H1 (cell line): ENCODE measurements at places on chromosomes 13 and 19.
A peak's percentile ranks its signal among the peaks of the same experiment; 100 is the strongest.

GRCh38 chr19:35897706-35898451, 2.5 kb downstream of the NFKBID start:
- no peak overlapping the region; the same call in 1 of the 2 replicates for H3K4me3 ChIP-seq
- H3K27ac ChIP-seq, result no peak overlapping the region
- no peaks in the 10 kb centered on the region for H3K27me3 ChIP-seq
- DNase-seq, result no peak

GRCh38 chr13:60431108-60431700, 34.2 kb downstream of the TDRD3 start:
- no peak overlapping the region for H3K4me3 ChIP-seq
- H3K27me3 ChIP-seq, result no peaks in the 10 kb centered on the region
- no peaks in the 10 kb centered on the region for H3K36me3 ChIP-seq
- H3K4me1 ChIP-seq, result no peaks in the 10 kb centered on the region

- H3K4me3 ChIP-seq, result peak overlapping the region; percentile 67
- 0 out of 2 replicates have a peak overlapping the region, but pooled peaks have one; percentile 12 for H3K27ac ChIP-seq
- H3K27me3 ChIP-seq, result 0 out of 2 replicates have a peak, but pooled peaks cover 2% of the 10 kb centered on the region
- H3K4me1 ChIP-seq, result peaks cover 2% of the 10 kb centered on the region; the same call in 1 of the 2 replicates
- no peaks in the 10 kb centered on the region for H3K36me3 ChIP-seq
- DNase-seq, result peak; percentile 36
These were observed 102.3 kb upstream of the ABCC4 start for GRCh38 chr13:95403349-95404140.

- peaks cover 2% of the 10 kb centered on the region; the same call in 1 of the 2 replicates for H3K4me1 ChIP-seq
- H3K4me3 ChIP-seq, result peak overlapping the region; percentile 58
- H3K27me3 ChIP-seq, result peaks cover 18% of the 10 kb centered on the region
- H3K36me3 ChIP-seq, result no peaks in the 10 kb centered on the region
- peak; percentile 72 for DNase-seq
- H3K27ac ChIP-seq, result no peak overlapping the region
These were observed 1.8 kb downstream of the FGF14 start for GRCh38 chr13:102399791-102400674.

DNA sequence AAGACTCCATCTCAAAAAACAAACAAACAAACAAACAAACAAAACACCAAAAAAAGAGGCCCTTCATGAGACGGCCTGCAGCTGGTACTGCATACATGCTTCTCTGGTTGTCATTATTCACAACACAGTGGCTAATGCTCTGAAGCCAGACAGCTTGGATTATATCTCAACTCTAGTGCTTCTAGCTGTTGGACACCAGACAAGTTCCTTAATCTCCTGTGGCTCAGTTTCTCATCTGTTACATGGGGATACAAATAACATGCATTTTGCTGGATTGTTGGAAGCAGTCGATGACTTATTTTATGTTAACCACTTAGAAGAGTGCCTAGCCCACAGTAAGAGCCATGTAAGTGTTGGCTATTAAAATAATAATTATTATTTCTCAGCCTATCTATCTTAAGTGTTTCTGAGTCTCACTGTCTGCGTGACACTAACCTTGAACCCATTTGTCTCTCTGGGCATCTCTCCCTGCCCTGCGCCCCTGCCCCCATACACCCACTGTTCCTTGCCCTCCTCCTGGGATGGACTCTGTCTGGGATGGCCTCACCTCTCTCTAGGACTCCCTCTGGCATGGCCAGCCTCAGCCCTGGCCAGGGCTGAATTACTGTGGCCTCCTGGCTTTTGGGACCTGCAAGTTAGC, 3.1 kb upstream of the JUNB start:
- no peaks in the 10 kb centered on the region for H3K36me3 ChIP-seq
- peaks cover 13% of the 10 kb centered on the region; the same call in 1 of the 2 replicates for H3K27me3 ChIP-seq
- DNase-seq, result no peak
- H3K4me3 ChIP-seq, result peak overlapping the region; percentile 56
- H3K27ac ChIP-seq, result no peak overlapping the region

DNA sequence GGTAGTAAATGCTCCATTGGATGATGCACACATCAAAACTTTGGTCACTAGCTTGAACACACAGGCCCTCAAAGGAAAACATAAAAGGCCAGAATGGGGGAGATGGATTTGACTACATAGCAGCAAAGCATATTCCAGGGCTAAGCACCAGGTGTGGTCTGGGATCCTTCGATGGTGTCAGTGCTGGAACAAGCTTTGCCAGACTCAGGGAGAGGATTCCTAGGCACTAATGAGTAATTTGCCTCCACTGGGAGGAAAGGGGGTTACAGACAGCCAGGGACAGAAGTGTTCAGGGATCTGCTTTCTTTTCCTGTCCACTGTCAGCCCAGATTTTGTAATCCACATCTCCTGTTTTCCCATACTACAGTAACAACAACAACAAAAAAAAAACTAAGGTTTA, 157.2 kb upstream of the OBI1 start:
- DNase-seq, result no peak
- no peaks in the 10 kb centered on the region for H3K4me1 ChIP-seq
- H3K36me3 ChIP-seq, result no peaks in the 10 kb centered on the region
- no peaks in the 10 kb centered on the region for H3K27me3 ChIP-seq
- no peak overlapping the region for H3K27ac ChIP-seq
- H3K4me3 ChIP-seq, result no peak overlapping the region

GRCh38 chr13:78520425-78520824, 82.9 kb downstream of the POU4F1 start:
- no peaks in the 10 kb centered on the region for H3K27me3 ChIP-seq
- no peaks in the 10 kb centered on the region for H3K36me3 ChIP-seq
- no peak for DNase-seq
- H3K27ac ChIP-seq, result no peak overlapping the region
- no peaks in the 10 kb centered on the region for H3K4me1 ChIP-seq

- no peak overlapping the region for H3K27ac ChIP-seq
- H3K4me1 ChIP-seq, result no peaks in the 10 kb centered on the region
- no peaks in the 10 kb centered on the region for H3K27me3 ChIP-seq
- H3K36me3 ChIP-seq, result peaks cover 22% of the 10 kb centered on the region
- no peak for DNase-seq
These were observed 14.9 kb downstream of the TYK2 start for GRCh38 chr19:10365518-10365917.

GRCh38 chr19:45439569-45440258, 16.0 kb upstream of the ERCC1 start:
- peak overlapping the region; percentile 23; the same call in 1 of the 2 replicates for H3K27ac ChIP-seq
- peaks cover 11% of the 10 kb centered on the region for H3K4me1 ChIP-seq
- no peaks in the 10 kb centered on the region; the same call in 1 of the 2 replicates for H3K27me3 ChIP-seq
- H3K36me3 ChIP-seq, result no peaks in the 10 kb centered on the region
- no peak for DNase-seq

DNA sequence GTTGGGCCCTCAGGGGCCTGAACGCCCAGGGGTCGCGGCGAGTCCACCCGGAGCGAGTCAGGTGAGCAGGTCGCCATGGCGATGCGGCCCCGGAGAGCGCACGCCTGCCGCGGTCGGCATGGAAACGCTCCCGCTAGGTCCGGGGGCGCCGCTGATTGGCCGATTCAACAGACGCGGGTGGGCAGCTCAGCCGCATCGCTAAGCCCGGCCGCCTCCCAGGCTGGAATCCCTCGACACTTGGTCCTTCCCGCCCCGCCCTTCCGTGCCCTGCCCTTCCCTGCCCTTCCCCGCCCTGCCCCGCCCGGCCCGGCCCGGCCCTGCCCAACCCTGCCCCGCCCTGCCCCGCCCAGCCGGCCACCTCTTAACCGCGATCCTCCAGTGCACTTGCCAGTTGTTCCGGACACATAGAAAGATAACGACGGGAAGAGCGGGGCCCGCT, at the start of gene CCNA1:
Gene CCNA1, plus strand, starts transcription at position 390 of the 439 bp plus-strand sequence. CDS start 562 bp downstream, outside the sequence.
- H3K4me1 ChIP-seq, result no peaks in the 10 kb centered on the region
- H3K27me3 ChIP-seq, result peaks cover 26% of the 10 kb centered on the region
- no peaks in the 10 kb centered on the region for H3K36me3 ChIP-seq

DNA sequence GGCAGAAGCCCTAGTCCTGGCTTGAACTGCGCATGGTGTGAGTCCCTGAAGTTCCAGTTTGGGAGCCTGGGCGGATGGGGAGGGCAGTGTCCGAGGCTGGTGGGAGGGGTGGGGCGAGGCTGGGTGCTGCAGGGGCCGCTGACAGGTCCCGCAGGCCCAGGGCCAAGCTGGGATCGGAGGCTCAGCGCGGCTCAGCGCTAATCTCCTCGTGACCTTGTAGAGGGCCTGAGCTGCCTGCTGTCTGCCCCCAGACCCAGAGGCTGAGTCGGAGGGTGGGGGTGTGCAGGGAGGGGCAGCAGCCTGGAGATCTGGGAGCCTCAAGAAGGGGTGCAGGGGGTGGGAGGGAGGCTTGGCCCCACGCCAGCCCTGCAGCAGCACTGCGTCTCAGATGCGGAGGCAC, 3.0 kb downstream of the ATP1A3 start:
- no peak for DNase-seq
- no peak overlapping the region for H3K27ac ChIP-seq
- peaks cover 3% of the 10 kb centered on the region for H3K27me3 ChIP-seq
- peaks cover 3% of the 10 kb centered on the region; the same call in 1 of the 2 replicates for H3K36me3 ChIP-seq
- no peaks in the 10 kb centered on the region for H3K4me1 ChIP-seq

DNA sequence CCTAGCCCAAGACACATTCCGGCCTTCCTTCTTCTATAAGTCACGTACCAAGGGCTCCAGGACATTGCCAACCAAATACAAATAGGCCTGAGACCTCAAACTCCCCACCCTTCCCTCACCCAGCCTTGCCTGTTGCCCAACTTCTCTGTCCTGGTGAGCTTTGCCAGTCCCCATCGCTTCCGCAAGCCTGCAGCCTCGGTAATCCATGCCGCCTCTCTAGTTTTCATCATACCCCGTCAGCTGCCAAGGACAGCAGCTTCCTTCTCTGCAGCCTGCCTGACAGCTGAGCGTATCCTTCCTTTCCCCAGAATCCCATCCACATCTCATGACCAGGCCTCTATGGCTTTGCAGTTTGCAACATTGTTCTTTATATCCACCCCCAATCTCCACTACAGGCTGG, 36.6 kb upstream of the POMP start:
- H3K4me1 ChIP-seq, result peaks cover 4% of the 10 kb centered on the region; the same call in 1 of the 2 replicates
- no peaks in the 10 kb centered on the region for H3K27me3 ChIP-seq
- DNase-seq, result no peak
- no peak overlapping the region for H3K27ac ChIP-seq
- no peaks in the 10 kb centered on the region for H3K36me3 ChIP-seq

- no peak overlapping the region for H3K4me3 ChIP-seq
- H3K36me3 ChIP-seq, result no peaks in the 10 kb centered on the region
- no peaks in the 10 kb centered on the region for H3K4me1 ChIP-seq
- DNase-seq, result no peak
- no peaks in the 10 kb centered on the region for H3K27me3 ChIP-seq
These were observed 66.8 kb downstream of the MRPL57 start for GRCh38 chr13:21243045-21243897.

DNA sequence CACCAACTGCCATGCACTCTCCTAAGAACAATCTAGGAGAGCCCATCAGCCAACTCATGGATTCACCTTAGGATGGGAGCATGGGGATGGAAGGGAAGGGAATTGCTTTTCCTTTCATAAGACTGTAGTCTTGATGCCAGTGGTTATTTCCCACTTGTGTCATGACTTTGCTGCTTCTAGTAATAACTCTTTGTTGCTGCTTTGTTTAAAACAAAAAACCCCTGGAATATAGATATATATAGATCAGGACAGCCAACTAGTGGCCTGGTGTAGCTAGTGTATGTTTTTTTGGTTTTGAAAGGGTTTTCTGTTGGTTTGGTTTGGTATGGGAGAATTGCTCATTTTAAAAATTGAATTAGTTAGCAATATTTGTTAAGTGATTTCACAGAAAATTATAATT, 39.3 kb upstream of the KCTD4 start:
- H3K4me3 ChIP-seq, result no peak overlapping the region
- H3K27ac ChIP-seq, result no peak overlapping the region
- no peak for DNase-seq
- no peaks in the 10 kb centered on the region for H3K36me3 ChIP-seq

- peak overlapping the region; percentile 35; the same call in 1 of the 2 replicates for H3K27ac ChIP-seq
- no peak for DNase-seq
- H3K36me3 ChIP-seq, result no peaks in the 10 kb centered on the region
- peak overlapping the region; percentile 95 for H3K4me3 ChIP-seq
- H3K27me3 ChIP-seq, result no peaks in the 10 kb centered on the region
These were observed 592 bp downstream of the CLPTM1 start for GRCh38 chr19:44955505-44956439.
